ENCODE measurements at places on chromosomes 6 and 20. TPM values are rescaled to one million over a fixed set of nuclear protein-coding genes. Genes with fewer than 3 reads are reported as not detected.
A peak's percentile ranks its signal among the peaks of the same experiment; 100 is the strongest.

DNA sequence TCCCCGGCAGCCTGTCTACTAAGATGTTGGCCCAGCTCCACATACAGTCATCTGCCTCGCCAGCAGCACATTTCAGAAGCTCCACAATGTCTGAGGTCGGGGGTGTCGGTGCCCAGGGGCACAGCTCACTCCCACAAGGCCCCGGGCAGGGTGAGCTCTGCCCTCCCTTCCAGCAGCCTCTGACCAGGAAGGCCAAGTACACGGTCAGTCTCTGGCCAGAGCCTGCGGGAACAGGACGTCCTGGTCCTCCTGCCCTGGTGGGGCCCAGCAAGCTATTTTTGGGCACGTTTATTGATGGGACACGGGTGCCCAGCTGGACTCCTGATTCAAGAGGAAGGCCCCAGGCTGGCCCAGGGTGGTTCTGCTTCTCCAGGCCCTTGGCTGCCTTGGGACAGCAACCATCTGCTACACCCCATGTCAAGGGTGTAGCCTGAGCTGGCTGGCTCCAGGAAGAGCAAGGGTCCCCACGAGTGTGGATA is 114.9 kb upstream of the PTPN1 start:
- peaks cover 22% of the 10 kb centered on the region for H3K4me1 ChIP-seq
- no peak overlapping the region for H3K4me3 ChIP-seq
- no peak overlapping the region for H3K27ac ChIP-seq

Gene MYBL2
- total RNA-seq, result 1.6 TPM

Gene SSTR4
- total RNA-seq, result not detected

DNA sequence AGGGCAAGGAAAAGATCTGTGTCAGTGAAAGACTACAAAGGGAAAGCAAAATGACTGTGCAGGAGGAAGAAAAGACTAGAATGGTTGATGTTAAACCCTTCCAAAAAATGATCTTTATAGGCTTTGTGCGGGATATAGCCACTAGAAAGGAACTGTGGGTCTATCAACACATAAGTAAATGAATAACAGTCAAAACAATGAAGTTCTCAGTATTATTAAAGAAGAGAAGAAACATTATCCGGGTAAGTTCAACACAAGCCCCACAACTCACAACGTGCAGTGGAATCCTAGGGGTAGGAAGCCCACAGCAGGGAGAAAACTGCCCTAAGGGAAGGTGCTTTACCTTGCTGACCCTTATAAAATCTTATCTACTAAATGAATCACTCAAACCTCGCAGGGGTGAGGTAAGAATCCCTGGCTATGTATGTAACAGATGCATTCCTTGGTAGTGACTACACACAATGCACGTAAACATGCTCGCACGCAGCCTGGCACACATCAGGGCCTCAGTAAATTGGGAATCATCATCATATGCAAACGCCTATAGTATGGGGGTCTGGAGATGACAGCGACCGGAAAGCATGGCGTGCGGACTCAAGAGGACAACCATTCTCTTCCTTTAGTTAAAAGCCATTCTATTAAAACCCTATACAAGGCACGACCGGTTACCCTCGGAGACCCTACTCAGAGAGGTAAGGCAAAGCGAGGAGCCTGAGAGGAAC is 11.3 kb downstream of the TFAP2A start:
- peaks cover 13% of the 10 kb centered on the region for H3K4me1 ChIP-seq
- peak overlapping the region; percentile 36 for H3K4me3 ChIP-seq
- peaks cover 52% of the 10 kb centered on the region for H3K27me3 ChIP-seq

Gene ZNF334
- total RNA-seq, result 0.59 TPM

Gene PRDM13
- total RNA-seq, result not detected

GRCh38 chr6:157898169-157898568 is 75.1 kb downstream of the SNX9 start:
- H3K27me3 ChIP-seq, result no peaks in the 10 kb centered on the region
- H3K4me1 ChIP-seq, result no peaks in the 10 kb centered on the region
- no peak for DNase-seq
- no peak overlapping the region for H3K4me3 ChIP-seq
- H3K27ac ChIP-seq, result no peak overlapping the region

DNA sequence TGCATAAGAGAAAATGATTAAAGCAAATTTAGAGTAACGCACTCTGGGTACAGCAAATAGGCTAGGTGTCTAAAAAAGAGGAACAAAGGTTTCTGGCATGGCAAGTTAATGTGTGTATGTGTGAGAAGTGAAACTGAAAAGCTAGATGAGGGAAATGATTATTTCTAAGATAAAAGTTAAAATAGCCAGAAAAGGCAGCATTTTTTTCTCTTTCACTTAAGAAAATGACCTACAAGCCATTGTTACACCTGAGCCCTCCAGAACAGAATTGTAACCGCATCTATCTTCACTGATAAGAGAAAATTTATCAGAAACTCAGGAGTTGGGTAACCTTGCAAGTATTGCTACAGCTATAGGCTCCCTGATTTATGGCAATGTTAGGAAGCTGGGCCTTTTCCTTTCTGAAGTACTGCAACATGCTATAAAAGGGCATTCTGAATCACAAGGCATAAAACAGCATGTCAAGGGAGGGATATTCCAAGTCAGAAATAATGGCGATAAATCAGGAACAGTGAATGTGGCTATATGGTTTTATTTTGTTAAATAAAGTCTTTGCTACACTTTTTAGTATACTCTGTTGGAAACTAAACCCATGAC is 395.3 kb downstream of the TBC1D32 start:
- H3K4me1 ChIP-seq, result no peaks in the 10 kb centered on the region
- H3K4me3 ChIP-seq, result no peak overlapping the region
- peak overlapping the region; percentile 38 for H3K27ac ChIP-seq
- no peak for DNase-seq
- H3K27me3 ChIP-seq, result no peaks in the 10 kb centered on the region

All from natural killer cell (primary cell).